ENCODE measurements at places on chromosomes 16 and 17.

GRCh38 chr16:31875112-31875803, 1.7 kb downstream of the ZNF267 start:
- H3K36me3 ChIP-seq = peaks cover 61% of the 10 kb centered on the region
- DNase-seq = no peak
- no peaks in the 10 kb centered on the region for H3K27me3 ChIP-seq

DNA sequence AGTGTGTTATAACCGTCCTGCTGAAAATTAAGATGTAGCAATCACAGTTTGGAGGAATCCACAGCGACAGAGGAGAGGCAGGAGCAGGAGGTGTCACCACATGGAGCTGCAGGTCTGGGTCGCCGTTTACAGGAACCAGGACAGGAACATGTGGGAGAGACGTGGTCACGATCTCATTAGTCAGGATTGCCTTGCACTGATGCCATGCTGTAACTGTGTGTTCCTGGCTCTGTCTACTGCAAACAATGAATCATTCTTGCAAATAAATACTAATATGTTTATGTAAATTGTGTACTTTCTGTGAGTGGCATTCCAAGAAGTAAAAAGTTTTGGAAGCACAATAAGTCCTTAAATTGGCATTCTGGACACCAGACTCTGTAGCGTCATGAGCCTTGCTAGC, 271.8 kb downstream of the CPPED1 start:
- H3K4me1 ChIP-seq = peaks cover 52% of the 10 kb centered on the region
- H3K27me3 ChIP-seq = no peaks in the 10 kb centered on the region
- no peak overlapping the region for H3K27ac ChIP-seq
- peaks cover 2% of the 10 kb centered on the region for H3K36me3 ChIP-seq

- no peak overlapping the region for H3K4me3 ChIP-seq
- no peaks in the 10 kb centered on the region for H3K4me1 ChIP-seq
- no peak overlapping the region for H3K27ac ChIP-seq
- no peak for DNase-seq
- H3K27me3 ChIP-seq = peaks cover 11% of the 10 kb centered on the region
Observed at GRCh38 chr17:74181341-74181740, 22.1 kb upstream of the RPL38 start.

- H3K36me3 ChIP-seq = no peaks in the 10 kb centered on the region
- no peak overlapping the region for H3K27ac ChIP-seq
Observed at GRCh38 chr16:56203052-56203451, 11.8 kb downstream of the GNAO1 start.
